ENCODE measurements at places on chromosomes 5 and 9.

DNA sequence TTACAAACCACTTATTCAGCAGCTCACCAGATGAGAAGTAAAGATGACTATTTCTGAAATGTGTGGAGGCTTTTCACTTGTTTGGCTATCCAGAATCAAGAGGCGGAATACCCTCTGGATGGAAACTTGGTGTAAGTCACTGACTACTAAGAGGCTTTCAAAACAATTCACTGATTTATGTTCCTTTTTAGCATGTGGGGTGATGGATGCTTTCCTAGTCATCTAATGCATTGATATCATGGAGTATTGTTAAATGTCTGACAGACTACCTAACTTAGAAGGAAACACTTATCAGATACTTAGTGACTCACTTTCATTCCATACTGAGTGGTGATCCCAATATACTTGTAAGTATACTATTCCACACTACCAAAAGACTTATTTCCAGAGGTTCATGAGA lies 141.4 kb downstream of the PLK2 start:
- no peak for DNase-seq

GRCh38 chr5:145996135-145996534 lies 59.8 kb downstream of the SH3RF2 start:
- DNase-seq: no peak

- no peak for DNase-seq
Measured at GRCh38 chr5:139820130-139820529, 24.5 kb downstream of the PSD2 start.

DNA sequence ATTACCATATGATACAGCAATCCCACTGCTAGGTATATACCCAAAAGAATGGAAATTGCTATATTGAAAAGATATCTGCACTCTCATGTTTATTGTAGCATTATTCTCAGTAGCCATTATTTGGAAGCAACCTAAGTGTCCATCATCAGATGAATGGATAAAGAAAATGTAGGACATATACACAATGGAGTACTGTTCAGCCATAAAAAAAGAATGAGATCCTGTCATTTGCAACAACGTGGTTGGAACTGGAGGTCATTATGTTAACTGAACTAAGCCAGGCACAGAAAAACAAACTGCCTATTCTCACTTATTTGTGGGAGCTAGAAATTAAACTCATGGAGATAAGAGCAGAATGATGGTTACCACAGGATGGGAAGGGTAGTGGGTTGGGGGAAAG lies 63.1 kb upstream of the TTC23L start:
- no peak for DNase-seq

DNA sequence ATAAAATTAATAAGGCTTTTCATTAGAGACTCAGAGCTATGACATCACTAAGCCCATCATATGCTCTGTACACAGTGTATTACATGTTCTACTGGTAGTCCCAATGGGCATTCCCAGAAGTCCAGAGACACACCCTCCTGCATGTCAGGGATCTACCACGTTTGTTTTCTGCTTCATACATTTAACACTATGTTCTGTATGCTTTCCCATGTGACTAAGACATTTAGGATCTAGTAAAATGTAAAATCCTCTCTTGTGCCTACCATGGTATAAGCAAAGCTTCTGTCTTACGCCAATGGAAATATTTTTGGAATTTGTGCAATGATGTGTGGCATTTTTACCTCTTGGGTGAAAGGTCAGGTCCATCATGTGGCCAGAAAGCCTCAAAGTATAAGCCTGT lies 192.4 kb downstream of the ADAMTSL1 start:
- DNase-seq: no peak

DNA sequence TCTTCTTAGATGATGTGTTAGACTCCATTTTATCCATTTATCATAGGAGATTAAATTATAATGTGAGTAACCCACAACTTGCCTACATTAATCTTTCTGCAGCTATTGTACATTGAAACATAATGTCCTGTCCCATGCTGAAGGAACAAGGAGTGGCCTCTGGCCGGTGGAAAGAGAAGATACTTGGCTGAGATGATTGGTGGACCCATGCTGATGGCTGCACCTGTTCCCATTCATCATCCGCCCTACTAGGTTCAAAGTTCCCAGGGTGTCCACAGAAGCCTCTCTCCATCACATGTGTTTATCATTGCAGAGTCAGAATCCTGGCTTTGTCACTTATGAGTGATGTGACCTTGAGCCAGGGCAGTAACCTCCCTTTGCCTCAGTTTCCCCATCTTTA lies 24.7 kb downstream of the FBXL7 start:
- no peak for DNase-seq

GRCh38 chr5:109876941-109877669 lies 187.4 kb downstream of the MAN2A1 start:
- DNase-seq: no peak

- no peak for DNase-seq
Measured at GRCh38 chr5:640461-641330, 28.6 kb downstream of the CEP72 start.

- no peak for DNase-seq
Measured at GRCh38 chr9:126569036-126569435, 44.7 kb upstream of the LMX1B start.

Data from stimulated activated CD8-positive, alpha-beta memory T cell treated with anti-CD3 and anti-CD28 coated beads, Interleukin-7, amount 100 ng/mL, for 4 hours (primary cell).